NCI-H748 treated with DMSO at 0.1 percent for 48 hours (cell line): ENCODE measurements at places on chromosomes 16 and 17.

GRCh38 chr16:6009151-6009550, 911.6 kb upstream of the EEF2KMT start:
- no peak for DNase-seq

GRCh38 chr17:54348234-54348633, 525.5 kb downstream of the KIF2B start:
- no peak for DNase-seq

- DNase-seq: no peak
Observed at GRCh38 chr17:41480136-41480535, 815 bp downstream of the KRT35 start.

GRCh38 chr16:81380932-81381331, 63.7 kb upstream of the CMIP start:
- DNase-seq: no peak

DNA sequence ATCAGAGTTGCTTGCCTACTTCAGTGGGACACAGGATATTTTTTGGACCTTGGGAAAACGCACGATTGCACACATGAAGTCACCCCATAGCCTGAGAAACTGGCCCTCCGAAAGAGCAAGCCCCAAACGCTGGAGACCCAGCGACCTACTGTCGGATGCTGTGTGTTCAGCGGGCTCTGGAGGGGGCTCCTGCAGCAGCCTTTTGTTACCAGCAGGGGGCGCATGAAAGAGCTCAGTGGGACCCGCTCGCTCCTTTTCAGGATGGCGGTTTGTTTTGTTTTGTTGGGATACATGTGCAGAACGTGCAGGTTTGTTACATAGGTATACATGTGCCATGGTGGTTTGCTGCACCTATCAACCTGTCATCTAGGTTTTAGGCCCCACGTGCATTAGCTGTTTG, 28.4 kb downstream of the MYH3 start:
- DNase-seq: no peak

DNA sequence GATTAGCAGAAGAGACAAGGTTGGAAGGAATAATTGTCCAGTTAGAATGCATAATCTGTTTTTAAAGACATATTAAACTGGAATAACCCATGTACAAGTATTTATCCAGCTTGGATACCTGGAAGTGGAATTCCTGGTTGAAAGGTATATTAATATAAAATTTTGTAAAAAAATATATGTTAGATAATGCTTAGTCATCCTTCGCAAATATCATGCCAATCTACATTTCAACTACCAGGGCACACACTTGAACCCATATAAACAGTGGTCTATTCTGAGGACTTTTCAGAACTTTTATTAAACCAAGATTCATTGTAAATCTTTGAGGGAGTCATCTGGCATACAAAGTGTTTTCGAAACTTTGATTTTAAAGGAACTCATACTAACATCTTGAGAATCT, 269.1 kb upstream of the HSBP1 start:
- DNase-seq: no peak

GRCh38 chr17:44807817-44808155, 22.3 kb downstream of the GJC1 start:
- no peak for DNase-seq

DNA sequence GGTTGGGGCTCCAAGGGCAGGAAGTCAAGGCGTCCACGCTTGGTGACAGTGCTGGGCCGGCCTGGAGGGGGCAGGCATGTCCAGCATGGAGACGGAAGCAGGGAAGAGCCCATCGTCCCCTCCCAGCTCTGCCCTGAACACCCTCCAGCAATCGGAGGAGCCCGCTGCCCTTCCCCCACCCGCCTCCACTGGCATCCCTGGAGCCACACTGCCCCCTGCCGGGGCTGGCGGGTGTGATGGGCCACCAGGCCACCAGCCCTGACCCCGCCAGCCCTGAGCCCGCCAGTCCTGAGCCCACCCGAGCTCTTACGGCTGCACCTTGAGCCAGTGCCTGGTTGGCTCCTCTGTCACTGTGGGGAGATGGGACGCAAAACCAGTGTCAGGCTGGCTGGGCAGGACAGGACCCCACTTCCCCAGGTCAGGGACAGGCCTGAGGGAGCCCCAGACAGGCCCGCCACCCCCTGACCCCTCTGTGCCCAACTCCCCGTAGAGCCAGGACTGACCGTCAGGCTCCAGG, 4.1 kb upstream of the CDH15 start:
- peak; percentile 36 for DNase-seq

DNA sequence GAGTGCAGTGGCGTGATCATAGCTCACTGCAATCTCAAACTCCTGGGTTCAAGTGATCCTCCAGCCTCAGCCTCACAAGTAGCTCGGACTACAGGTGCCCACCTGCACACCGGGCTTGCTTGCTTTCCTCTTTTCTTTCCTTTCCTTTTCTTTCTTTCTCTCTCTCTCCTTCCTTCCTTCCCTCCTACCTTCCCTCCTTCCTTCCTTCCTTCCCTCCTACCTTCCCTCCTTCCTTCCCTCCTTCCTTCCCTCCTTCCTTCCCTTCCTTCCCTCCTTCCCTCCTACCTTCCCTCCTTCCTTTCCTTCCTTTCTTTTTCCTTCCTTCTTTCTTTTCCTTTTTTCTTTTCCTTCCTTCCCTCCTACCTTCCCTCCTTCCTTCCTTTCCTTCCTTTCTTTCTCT, 225.5 kb downstream of the MRTFB start:
- DNase-seq: no peak

GRCh38 chr17:50631195-50631907, 3.3 kb upstream of the ABCC3 start:
- no peak for DNase-seq

- DNase-seq: no peak
Observed at GRCh38 chr17:18324140-18325050, 9.3 kb downstream of the SMCR8 start.

GRCh38 chr17:17346428-17347233, 43.5 kb downstream of the NT5M start:
- no peak for DNase-seq

GRCh38 chr17:46727572-46728348, 90.7 kb downstream of the WNT3 start:
- no peak for DNase-seq

DNA sequence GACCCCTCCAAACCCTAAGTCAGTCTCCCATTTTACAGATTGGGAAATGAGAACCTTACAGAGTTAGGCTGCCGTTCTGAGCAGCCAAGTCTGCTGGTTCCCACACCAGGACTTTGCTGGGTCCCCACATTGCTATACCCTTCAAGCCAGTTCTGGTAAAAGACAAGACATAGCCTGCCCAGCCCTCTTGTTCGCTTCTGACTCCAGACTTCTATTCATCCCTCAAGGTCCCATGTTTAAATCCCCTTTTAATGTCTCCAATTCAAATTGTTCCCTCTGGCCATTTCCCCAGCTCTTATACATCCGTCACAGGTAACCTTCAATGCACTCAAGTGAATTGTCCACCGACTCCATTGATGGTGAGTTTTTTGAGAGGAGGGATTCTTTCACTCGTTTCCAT, 30.2 kb downstream of the WNT3 start:
- no peak for DNase-seq

DNA sequence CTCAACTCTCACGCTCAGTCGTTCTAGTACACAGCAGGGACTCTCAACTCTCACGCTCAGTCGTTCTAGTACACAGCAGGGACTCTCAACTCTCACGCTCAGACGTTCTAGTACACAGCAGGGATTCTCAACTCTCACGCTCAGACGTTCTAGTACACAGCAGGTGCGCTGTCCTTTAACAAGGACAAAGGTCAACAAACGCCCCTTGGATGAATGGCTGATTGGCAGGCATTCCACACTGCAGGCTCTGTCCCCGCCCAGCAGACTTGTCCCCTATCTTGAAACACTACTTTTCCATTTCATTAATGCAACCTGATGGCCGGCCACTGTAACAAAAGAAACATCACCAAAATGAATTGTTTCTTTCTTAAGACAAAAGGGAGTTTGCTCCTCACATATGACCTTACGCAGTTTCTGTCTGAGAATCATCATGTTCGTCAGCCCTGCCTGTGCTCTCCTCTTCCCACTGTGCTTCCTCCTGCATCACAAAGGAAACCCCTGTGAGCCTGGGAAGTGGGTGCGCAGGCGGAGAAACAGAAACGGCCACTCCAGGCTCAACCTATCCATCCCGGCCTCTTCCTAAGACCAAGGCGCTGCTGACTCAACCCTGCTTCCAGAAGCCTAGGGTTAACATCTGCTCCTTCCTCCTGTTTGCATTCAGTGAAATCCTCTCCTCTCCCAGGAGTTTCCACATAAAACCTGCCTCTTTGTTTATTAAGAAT, 59.8 kb downstream of the ANKRD11 start:
- no peak for DNase-seq

DNA sequence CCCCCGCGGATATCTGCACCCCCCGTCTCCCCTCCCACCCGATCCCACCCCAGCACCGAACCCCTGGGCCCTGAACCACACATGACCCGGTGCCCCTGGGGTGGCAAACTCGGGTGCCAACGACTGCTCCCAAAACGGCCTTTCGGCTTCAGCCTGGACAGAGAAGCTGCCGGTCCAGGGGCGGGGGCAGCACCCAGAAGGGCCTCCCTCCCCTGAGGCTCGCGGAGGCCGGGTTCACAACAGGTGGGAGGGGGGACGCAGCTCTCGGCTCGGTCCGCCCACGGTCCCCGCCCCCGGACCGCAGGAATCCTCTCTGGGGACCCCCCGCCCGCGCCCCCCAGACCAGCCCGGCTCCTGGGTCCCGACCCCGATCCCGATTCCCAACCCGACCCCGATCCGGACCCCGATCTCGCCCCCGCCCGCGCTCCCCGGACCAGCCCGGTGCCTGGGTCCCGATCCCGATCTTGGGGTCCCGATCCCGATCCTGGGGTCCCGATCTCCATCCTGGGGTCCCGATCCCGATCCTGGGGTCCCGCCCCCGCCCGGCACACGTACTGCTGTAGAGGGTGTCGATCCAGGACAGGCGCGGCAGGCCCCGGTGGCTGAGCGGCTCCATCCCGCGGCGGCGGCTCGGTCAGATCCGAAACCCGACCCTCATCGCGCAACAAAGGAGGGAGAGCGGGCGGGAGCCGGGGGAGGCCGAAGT, 516 bp downstream of the ABR start:
- DNase-seq: no peak

- DNase-seq: no peak
Observed at GRCh38 chr16:67431775-67432505, 1.0 kb downstream of the HSD11B2 start.

- peak; percentile 10 for DNase-seq
Observed at GRCh38 chr16:50591800-50592771, 43.9 kb downstream of the NKD1 start.

- DNase-seq: no peak
Observed at GRCh38 chr17:5950878-5951277, 119.3 kb upstream of the WSCD1 start.

GRCh38 chr17:28997806-28998205, 8.0 kb downstream of the SEZ6 start:
- DNase-seq: no peak
